A172 (cell line): ENCODE measurements at places on chromosomes 2 and 18.

- DNase-seq: no peak
These were observed 95.4 kb downstream of the GLI2 start for GRCh38 chr2:120831086-120831485.

GRCh38 chr2:206160807-206161179 is 1.1 kb downstream of the EEF1B2 start:
- DNase-seq: no peak

- no peak for DNase-seq
These were observed 219.3 kb downstream of the AGAP1 start for GRCh38 chr2:235713189-235713588.

DNA sequence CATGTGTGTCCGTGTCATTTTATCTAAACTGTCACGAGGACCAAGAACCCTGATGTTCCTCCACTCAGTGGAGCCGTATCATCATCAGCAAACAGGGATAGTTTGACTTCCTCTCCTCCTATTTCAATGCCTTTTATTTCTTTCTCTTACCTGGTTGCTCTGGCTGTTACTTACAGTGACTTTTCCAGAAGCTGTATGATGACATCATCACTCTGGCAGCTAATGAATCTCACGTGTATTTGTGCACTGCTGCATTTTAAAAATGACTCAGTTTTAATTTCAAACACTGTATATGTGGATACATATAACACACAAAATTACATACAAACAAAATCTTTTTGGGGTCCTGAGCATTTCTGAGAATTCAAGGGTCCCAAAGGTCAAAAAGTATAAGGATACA is 481.4 kb downstream of the CDH2 start:
- peak; percentile 13 for DNase-seq

- no peak for DNase-seq
These were observed 328 bp downstream of the EGR4 start for GRCh38 chr2:73292906-73293533.

DNA sequence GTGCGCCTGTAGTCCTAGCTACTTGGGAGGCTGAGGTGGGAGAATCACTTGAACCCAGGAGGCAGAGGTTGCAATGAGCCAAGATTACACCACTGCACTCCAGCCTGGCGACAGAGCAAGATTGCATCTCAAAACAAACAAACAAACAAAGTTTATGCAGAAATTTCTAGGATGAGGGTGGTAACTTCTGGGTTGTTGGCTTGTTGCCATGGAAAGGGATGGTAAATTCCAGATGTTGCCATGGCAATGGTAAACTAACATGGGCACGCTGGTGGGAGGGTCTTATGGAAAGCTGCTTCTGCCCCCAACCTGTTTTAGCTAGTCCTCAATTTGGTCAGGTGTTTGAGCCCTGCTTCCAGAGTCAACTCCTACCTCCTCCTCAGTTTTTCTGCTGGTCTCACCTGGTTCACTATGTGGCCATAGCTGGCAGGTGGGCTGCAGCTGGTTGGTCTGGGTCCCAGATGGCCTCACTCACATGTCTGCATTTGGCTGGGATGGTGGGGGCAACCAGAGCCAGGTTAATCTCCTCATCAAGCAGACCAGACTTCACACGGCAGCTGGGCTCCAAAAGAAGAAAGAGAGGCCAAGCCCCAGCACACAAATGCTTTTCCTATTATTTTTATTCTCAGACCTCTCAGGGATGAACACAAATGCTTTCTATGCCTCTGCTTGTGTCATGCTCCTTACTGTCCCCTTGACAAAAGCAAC is 26.6 kb upstream of the TEX44 start:
- DNase-seq: no peak
